ENCODE measurements at places on chromosomes 13 and 19.

- no peak for DNase-seq
Measured at GRCh38 chr13:57682128-57682716, 50.7 kb downstream of the PCDH17 start.

DNA sequence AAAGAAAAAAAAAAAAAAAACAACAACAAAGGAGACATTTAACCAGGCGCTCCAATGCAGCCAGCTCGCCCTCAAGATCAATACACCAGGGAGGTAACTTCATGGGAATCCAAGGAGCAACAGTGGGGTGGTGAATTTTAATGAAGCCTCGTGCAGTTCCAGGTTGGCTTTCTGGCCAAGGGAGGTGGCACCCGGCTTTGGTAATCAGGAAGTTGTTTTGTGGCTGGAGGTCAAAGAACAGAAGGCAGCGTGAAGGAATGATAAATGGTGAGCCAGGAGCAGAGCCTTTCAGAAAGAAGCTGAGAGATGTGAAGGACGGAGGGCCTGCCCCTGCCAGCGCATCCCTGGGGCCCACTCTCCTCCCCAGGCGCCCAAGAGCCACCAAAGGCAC, 188.2 kb upstream of the TSC22D1 start:
- no peak for DNase-seq

DNA sequence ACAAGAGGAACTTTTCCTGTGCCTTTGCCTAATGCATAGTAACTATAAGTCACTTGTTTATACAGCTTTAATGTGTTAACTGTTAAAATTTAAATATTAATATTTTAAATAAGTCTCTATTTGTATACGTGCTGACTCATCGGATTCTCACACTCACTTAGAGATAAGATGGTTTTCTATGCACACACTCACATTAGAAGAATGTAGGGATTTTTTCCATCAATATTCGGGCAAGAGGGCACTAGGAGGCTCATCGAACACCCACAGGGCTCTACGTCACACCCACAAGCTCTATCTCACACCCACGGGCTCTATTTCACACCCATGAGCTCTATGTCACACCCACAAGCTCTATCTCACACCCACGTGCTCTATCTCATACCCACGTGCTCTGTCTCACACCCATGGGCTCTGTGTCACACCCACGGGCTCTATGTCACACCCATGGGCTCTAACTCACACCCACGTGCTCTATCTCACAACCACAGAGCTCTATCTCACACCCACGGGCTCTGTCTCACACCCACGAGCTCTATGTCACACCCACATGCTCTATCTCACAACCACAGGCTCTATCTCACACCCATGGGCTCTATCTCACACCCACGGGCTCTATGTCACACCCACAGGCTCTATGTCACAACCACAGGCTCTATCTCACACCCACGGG, 73.4 kb downstream of the COL4A2 start:
- peak; percentile 89 for DNase-seq

DNA sequence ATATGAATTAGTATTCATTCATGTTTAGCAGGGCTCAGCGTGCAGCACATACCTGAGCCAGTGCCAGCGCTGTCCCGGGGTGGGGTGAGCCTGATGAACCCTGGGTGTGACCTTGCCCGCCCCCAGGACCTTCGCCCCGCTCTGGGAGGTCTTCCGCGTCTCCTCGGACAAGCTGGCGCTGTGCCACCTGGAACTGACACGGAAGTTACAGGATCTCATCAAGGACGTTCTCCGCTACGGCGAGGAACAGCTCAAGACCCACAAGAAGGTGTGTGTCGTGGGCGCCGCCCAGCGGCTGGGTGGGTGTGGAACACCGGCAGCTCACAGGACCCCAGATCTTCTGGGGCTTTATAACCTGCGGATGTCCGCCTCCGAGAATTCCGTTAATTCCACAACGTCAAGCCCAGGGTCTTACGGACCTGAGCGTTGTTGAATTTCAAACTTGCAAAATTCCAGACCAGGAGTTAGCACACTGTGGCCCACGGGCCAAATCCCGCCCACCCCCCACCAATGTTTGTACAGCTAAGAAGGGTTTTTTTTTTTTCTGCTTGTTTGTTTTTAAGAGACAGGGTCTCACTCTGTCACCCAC, 15.4 kb downstream of the FCHO1 start:
- peak; percentile 90 for DNase-seq

GRCh38 chr13:99542788-99543406, 41.6 kb downstream of the TM9SF2 start:
- DNase-seq: no peak

GRCh38 chr19:17172624-17173345, 42.4 kb upstream of the USE1 start:
- no peak for DNase-seq

DNA sequence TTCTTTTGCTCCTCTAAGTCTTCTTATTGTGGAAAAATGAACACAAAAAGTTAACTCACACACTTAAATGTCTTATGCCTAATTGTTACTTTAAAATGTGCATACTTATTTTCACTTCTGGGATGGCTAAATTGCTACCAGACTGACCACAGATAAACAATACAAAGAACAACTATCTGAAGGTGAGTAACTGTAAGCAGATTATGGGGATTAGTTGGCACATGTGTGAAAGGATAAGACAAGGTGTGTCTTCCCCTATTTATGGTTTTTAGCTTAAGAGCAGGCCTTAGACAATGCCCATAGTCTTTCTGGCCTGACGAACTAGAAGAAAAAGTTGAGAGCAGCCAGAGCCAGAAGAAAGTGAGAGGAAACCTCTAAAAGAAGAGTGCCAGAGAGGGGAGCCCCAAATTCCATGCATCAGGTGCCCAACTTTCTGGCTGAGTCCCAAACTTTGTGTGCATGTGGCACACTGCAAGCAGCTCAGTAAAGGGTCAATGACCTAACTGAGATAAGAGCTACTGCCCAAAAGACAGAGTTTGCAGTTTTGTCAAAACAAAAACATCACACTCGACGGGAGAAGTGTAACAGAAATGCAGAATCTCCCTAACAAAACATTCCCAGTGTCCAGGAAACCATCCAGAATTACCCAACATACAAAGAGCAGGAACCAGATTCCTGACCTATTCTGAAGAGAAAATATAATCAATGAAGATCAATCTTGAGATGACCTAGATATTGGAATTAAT, 375.4 kb downstream of the KCNRG start:
- DNase-seq: no peak

- DNase-seq: no peak
Measured at GRCh38 chr13:31930490-31930889, 101.1 kb upstream of the FRY start.

GRCh38 chr13:45859705-45860104, 8.2 kb upstream of the SIAH3 start:
- no peak for DNase-seq

- DNase-seq: no peak
Measured at GRCh38 chr13:66560189-66560588, 669.9 kb downstream of the PCDH9 start.

DNA sequence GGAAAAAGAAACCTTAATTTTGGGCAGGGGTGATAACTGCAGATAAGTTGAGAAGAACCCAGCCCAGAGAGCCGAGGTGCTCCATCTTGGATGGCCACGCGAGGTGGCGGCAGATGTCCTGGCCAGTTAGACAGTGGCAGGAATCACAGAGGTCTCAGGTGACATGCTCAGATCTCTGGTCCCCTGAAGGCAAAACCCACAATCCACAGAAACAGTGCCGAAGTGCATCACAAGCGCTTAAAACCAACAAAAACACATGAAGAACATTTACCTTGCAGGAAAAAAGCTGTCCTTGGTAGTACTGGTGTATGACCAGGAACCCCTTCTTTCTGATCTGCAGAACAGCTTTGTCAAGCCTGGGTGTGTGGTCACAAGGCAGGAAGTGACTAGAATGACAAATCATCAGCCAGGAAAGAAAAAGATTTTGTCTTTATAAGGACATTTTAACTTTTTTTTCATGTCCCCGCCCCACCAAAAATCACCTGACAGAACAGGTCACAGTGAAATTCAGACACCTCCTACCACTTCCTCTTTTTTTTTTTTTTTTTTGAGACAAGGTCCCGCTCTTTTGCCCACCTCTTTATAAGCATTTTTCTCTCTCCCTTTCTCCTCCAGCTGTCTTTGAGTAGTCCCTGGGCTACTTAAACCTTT, at the start of gene LCP1:
Gene LCP1, minus strand, starts transcription at position 338 of the 651 bp plus-strand sequence. CDS start 22,515 bp downstream, outside the sequence.
- no peak for DNase-seq

DNA sequence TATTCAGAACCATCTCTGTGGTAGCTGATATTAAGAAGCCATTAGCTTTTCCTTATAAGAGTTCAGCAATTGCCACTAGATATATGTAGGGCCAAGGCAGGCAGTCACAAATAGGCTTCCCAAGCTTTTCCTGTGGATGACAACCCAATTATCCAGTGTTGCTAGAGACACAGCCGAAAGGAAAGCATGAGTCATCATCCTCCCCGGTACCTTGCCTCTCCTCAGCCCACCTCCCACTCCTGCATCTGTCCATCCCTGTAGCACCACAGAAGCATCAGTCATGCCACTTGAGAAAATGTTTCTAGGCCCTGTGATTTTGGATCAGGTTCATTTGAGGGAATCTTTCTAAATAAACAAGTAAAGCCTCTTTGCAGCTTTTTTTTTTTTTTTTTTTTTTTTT, 204.3 kb downstream of the DNAJC15 start:
- peak; percentile 41 for DNase-seq

DNA sequence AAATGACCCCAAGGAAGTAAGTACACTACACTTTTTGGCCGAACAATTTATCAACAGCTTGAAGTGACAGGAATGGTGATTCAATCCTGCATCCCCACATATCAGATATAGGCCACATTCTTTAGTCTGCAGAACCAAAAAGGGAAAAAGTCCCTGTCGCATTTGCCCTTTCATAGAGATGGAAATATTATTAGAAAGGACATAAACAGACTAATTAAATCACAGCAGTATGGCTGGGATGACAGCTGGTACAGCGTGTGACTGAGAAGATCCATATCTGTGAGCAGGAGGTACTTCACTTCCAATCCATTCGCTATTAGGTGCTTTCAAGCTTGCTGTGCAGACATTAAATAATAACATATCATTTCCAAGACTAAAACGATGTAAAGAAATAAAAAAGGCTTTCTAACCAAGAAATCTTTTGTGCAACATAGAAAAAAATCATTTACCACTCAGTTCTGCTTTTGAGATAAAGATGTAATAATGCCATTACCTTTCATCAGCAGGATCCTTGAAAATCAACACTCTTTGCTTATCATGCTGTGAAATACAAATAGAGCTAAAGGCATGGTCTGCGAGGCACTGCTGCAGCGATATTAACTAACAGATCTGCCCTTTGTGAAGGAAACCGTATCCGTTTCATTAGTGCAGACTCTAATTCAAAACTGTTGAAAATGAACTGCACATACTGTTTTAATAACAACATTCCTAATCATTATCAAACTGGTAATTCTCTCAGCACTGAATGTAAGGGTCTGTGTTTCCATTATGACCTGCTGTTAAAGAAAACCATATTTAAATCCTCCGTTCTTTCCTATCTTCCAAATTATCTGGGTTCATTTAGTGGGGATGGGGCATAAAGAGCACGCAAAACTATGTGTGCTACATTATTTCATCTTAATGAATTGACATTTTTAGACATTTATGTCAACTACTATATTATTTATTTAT, 245.6 kb downstream of the DACH1 start:
- DNase-seq: no peak

DNA sequence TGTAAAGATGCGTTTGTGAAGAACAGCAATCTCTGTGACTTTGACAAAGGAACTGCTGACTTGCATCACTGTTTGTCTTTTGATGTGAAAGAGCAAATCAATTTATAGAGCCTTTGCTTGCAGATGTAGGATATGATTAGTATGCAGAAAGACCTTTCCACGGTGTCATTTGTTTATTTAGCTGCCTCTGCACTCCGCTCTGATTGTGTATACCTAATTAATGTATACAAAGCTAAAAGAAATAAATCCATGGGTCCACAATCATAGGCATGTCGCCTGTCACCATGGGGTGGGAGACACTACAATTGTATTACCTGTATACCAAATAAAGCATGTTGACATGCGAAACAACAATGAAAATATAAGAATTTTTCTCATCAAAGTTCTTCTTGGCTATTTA, 410.7 kb downstream of the MZT1 start:
- DNase-seq: no peak

DNA sequence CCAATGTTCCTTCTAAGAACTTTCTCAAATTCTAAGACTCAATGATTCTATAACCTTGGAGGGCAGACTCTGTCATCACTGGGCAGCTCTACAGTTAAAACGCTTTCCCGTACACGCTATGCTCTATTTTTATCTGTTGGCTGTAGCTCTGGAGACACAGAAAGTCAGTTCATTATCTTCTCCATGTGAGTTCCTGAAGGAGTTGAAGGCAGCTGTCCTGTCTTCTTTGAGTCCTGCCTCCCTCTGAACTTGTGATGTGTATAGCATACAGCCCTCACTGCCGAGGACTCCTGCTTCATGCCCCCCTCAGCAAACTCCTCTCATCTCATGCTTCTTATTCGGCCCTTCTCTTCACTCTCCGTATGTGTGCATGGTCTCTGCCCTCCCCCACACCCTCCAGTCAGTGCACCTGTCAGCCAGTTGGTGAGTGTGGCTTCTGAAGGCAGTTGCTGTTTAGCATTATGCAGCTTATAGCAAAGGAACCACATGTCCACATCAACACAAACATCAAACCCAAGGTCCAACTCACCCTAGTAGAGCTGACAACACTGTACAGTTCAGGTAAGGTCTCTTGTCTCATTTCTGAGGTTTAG, 504.9 kb downstream of the DIAPH3 start:
- DNase-seq: no peak

GRCh38 chr19:39701291-39701690, 3.0 kb upstream of the LGALS14 start:
- DNase-seq: no peak

DNA sequence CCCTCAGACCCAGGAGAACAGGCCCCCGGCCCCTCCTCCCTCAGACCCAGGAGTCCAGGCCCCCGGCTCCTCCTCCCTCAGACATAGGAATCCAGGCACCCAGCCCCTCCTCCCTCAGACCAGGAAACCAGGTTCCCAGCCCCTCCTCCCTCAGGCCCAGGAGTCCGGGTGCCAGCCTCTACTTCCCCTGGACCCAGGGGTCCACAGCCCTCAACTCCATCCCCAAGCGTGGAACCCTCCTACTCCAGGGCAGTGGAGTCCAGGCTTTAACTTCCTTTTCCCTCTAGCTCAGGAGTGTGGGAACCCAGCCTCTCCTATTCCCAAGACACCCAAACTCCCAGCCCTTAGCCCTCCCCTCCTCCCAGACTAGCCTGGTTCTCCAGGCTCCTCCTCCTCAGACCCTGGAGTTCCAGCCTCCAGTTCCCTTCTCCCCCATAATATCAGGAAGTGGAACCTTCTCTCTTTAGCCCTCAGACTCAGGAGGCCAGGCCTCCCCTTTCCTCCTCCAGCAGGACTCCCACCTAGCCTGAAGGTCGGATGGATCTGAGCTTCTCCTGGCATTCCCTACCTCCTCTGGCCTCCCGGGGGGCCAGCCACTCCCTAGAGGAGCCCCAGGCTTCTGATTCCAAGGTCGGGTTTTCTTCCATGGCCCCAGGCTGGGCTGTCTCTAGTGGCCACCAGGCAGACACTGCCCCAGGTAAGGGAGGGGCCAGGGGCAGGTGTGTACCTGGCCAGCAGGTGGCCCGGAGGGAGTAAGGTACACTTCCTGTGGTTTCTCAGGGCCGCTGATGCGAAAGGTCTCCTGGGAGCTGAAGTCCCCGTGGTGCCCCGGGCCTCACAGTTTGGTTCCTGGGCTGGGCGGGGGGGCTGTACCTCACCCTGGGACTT, at the start of gene TMC4:
Gene TMC4, minus strand, starts transcription at position 690 of the 888 bp plus-strand sequence. Its CDS starts 43 bp downstream, at position 647.
- DNase-seq: no peak

Data from fibroblast of pulmonary artery (primary cell).